Activated naive CD8-positive, alpha-beta T cell treated with anti-CD3 and anti-CD28 coated beads, Interleukin-2, amount 50 U/mL, for 24 hours (primary cell): ENCODE measurements at places on chromosomes 1 and 21.
A peak's percentile ranks its signal among the peaks of the same experiment; 100 is the strongest.

DNA sequence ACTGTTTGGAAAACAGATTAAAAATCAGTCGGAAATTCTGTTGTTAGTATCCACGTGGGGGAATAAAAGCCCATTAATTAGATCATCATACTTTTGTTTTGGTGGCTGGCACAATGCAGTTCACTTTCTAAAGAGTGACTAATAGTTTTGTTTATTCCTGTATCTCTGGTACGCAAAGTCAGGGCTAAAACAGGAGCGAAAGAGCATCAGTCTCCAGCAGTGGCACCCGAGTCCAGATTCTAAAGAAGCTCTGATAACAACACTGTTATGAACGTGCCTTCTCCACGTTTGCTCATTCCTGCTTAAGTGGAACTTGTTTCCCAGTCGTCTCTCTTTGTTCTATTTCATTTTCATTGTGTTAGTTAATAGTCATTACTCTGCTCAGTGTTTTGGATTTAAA, 69.6 kb downstream of the HSPA13 start:
- no peak for DNase-seq

DNA sequence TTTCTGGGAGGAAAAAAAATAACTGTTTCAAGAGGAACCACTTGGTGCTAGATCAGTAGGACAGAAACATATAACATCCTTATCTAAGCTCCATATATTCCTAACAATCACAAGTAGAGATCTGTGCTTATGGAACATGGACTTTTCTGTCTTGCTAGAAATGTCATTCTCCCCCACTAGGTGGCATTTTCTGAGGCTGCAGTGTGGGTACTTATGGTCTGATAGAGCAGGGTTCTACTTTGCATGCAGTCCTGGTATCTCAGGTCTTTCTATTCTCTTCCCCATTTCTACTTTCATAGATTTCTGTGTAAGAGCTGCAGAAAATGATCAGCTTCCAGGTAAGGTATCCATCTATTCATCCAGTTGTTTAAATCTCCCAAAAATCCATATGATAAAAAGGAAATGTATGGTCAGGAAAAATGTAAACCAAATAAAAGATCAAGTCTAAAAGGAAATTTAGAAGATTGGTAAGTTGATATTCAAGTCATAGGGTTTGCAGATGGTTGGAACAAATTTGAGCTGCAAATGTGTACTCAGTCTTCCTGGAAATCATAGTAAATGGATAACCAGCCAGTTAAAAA, 1.5 kb downstream of the ZNF684 start:
- DNase-seq = peak; percentile 20

DNA sequence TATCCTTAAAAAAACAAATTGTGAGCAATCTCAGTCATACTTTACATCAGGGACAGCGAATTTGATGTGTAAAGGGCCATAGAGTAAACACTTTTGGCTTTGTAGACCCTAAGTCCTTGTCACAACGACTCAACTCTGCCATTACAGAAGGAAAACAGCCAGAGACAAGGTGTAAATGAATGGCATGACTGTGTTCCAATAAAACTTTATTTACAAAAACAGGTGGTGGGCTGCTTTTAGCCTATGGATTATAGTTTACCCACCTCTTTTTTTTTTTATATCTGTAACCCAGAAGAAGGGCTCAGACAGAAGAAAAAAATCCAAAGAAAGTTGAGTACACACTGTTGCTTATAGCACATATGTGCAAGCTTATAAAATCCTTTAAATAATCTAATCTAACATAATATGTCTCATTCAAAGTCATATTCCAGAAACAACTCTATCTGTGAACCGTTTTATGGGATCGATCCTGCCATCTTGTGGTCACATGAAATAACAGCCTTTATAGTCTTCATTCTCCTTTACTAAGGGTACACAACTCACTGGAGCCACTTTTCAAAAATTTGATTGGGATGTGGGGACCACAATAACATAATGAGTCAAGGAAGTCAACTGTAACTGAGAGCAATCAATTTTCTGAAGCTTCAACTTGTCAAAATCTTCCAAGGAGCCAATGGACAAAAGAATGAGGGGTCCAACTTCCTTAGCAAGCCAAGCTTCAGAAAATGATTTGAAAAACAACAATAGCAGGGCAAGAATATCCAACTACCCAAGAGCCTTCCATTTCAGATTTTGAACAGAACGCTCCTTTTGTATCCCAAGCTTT, 142.2 kb upstream of the KRTAP19-8 start:
- no peak for DNase-seq

DNA sequence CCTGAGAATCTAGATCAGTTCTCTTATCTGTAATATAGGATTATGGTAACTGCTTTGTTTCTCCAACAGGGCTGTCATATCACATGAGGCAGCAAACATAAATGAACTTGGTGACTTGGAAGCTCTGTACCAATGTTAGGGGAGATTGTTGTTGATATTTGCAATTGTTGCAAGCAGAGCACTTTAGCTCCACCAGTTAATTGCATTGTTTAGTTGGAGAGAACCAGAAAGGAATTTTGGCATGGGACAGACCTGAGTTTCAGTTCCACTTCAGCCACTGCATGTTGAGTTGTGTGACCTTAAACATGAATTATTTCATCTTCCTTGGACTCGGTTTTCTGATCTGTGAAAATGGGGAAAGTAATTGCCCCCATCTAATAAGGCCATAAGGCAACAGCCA, 142.3 kb upstream of the JUN start:
- no peak for DNase-seq

GRCh38 chr1:76615253-76616035, 251.8 kb upstream of the ST6GALNAC5 start:
- DNase-seq = no peak

DNA sequence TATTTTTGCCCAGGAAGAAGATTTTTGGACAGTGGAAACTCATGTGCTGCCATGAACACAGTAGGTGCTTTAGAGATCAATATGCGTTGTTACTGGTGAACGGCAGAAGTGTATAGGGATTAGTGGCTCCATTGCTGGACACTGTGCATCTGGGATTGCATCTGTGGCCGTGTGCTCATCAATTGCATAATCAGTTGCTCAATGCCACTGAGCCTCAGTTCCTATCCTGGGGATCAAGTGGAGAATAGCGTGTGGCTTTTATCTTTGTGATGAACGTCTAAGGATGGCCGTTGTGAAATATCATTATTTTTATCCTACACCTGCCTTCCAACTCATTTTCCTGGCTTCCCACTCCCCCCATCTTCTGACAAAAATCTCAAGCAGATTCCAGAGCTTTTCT, 5.4 kb downstream of the TNN start:
- DNase-seq = no peak

DNA sequence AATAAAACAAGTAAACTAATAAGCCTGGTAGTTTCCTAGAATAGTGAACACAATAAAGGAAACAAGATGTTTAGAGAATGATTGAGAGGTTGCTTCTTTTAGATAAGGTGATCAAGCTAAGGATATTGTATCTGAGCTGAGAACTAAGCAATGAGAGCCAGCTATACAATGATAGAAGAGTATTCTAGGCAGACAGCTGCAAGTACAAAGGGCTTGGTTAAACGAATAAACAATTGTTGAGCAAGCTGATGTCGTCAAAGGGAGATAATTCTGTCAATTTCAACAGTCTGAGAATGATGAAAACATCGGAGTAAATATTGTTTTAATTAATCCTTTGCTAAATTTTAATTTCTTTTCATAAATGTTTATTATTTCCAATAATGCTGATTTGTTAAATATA, 5.5 kb upstream of the FH start:
- no peak for DNase-seq

DNA sequence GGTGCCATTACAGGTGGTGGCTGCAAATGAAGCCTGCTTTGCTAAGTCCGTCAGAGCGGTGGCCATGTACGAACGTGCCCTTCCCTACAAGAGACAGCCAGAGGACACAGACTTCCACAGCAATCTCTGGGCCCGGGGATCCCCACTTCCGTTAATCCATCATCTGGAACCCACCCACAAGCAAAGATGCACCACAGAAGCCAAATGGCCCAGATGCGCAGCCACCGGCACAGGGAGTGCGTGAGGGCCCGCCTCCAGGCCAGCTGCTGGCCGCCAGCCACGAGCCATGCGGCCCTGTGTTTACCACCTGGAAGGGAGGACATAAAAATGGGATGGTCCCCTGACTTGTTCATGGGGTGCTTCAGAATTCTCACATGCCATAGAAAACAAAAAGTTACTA, 22.1 kb downstream of the MRAP start:
- DNase-seq = no peak

DNA sequence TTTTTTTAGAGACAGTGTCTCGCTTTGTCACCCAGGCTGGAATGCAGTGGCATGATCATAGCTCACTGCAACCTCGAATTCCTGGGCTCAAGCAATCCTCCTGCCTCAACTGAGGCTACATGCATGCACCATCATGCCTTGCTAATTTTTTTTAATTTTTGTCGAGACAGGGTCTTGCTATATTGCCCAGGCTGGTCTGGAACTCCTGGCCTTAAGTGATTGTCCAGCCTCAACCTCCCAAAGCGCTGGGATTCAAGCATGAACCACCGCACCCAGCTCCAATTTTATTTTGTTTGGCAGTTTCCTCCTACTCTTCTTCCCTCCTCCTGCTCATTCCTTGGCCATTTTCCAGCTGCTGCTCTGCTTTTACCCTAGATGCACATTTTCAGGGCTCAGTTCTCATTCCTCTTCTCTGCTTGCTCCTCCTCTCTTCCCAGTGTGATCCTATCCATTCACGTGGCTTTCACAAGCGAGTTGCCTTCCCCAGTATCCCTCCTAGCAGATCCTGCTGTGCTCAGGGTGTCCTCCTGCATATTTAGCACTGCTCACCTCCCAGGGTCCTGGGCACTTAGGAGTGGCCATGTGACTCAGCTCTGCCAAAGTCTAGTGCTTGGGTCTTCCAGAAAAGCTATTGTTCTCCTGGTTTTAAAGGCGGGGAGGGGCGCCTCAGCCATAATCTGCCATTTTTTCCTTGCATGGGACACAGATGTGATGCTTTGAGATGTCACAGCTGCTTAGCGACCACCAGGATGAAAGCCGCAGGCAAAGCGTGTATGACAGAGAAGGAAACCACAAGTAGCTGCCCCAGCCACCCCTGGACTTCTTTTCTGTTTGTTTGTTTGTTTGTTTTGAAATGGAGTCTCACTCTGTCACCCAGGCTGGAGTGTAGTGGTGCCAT, 33.7 kb downstream of the PSEN2 start:
- no peak for DNase-seq

DNA sequence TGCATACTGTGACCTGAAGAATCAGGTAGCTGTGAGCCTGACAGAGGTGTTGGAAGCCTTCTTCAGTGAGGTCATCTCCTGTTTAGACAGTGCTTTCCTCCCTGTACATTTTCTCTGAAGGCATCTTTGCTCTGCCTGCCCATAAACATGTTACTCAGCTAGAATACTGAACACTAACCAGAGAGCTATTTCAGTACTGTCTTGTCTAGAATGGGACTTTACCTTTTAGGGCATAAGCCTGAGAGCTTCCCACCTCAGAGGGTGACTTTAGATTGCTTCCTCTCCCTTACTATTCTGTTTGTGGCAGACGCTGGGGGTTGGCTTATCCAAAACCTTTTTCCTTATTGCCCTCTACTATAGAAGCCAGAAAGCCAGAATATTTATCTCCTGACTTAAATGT, 23.3 kb upstream of the ZNF326 start:
- no peak for DNase-seq

- no peak for DNase-seq
Observed at GRCh38 chr1:118987468-118988185, 516 bp downstream of the TBX15 start.

DNA sequence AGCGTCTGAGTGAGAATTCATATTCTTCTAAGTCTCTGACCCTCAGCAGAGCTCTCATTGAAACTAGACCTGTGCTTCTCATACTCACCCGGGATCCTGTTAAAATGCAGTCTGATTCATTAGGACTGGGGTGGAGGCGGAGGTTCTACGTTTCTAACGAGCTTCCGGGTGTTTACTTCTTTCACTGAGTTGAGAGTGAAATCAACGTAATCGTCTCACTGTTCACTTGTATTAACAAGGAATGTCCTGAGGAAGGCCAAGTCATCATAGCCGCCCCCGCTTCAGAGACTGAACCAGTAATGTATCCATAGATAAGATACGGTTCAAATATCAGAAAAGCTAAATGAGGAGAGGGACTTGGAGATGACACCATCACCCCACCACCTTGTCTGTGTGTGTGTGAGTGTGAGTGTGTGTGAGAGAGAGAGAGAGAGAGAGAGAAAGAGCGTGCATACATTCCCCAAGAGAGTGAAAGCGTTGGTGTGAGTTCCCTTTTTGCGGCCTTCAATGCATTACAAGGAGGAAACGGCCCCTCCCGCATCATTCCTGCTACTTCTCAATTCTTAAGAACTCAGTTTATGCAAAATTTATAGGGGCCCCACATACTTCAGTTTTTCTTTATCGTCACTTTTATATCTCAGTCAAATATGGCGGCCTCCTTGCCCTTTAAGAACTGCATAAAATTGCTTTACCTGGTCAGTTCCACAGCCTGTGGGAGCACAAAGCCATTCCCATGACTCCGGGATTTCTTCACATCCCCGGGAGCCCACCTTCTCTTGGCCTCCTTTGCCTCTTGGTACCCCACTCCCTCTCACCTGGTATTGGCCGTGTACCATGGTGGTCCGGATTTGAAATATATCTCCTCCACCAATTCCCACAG, 19.8 kb downstream of the KMO start:
- peak; percentile 34 for DNase-seq

- no peak for DNase-seq
Observed at GRCh38 chr1:8026976-8027747, 1.1 kb upstream of the ERRFI1 start.

DNA sequence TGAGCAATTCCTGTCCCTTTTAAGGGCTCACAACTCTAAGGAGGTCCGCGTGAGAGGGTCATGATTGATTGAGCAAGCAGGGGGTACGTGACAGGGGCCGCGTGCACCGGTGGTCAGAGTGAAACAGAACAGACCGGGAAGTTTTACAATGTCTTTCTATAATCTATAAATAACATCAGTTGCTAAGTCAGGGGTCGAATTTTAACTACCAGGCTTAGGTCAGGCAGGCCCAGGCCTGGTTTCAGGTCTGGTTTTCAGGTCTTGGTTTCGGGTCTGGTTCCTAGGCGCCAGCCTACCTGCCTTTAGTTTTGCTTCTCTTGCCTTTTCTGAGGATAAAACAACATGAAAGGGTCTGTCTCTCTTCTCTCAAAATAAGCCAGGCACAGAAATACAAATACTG, 476.0 kb upstream of the CAMK1G start:
- no peak for DNase-seq

GRCh38 chr1:41812051-41812450, 106.7 kb downstream of the HIVEP3 start:
- DNase-seq = peak; percentile 63

DNA sequence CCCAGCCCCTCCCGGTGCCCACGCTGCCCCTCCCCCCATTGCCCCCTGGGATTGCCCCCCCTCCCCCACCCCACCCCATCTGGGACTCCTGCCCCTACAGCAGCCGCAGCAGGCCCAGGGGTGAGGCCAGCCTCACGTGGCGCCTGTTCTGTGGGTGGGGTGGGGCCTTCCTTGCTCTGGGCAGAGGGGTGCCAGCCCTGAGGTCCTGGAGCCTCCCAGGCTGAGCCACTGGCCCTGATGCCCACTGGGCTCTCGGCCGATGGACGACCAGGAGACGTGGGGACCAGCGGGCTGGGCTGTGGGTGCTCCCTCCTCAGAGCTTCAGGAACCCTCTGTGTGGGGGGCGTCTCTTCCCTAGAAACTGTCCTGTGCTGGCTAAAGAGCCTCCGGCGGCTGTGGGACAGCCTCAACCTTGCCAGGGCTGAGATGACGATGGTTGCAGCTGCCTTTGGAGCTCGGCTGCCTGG, 5.8 kb upstream of the C1orf159 start:
- no peak for DNase-seq

GRCh38 chr1:150881331-150882070, 5.1 kb upstream of the ARNT start:
- no peak for DNase-seq

GRCh38 chr1:48576565-48576964, 104.6 kb upstream of the SPATA6 start:
- no peak for DNase-seq
